ENCODE measurements at places on chromosomes 11 and 22.

DNA sequence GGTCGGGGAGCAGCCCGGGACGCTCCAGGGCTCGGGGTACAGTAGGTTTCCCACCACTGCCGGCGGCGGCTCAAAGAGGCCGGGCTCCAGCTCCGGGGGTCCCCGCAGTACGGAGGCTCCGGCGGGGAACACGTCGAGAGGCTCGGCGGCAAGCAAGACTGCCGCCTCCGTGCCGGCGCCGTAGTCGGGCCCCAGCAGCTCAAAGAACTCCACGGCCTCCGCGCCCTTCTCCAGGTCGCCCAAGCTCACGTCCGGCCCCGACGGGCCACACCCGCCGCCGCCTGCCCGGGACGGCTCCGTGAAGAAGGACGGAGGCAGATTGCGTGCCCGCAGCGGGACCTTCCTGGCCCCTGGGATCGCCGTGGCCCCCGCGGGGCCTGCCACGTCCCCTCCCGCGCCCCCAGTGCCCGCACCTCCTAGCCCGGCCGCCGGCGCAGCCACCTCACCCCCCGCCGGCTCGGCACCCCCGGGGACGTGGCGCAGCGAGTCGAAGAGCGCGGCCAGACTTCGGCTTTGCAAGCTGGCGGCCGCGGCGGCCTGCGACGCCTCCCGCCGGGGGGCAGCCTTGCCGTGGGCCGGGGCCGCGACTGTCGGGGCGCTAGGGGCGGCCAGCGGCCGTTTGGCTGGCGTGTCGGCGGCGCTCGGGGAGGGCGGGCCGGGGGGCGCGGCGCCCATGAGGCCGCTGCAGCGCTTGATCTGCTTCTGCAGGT is 775 bp downstream of the FAM181B start:
- DNase-seq: peak; percentile 9

- DNase-seq: no peak
These were observed 16.9 kb upstream of the AMOTL1 start for GRCh38 chr11:94751218-94751609.

GRCh38 chr11:113670149-113670830 is 35.8 kb downstream of the TMPRSS5 start:
- DNase-seq: no peak

GRCh38 chr22:27391092-27391770 is 410.3 kb downstream of the MN1 start:
- no peak for DNase-seq

DNA sequence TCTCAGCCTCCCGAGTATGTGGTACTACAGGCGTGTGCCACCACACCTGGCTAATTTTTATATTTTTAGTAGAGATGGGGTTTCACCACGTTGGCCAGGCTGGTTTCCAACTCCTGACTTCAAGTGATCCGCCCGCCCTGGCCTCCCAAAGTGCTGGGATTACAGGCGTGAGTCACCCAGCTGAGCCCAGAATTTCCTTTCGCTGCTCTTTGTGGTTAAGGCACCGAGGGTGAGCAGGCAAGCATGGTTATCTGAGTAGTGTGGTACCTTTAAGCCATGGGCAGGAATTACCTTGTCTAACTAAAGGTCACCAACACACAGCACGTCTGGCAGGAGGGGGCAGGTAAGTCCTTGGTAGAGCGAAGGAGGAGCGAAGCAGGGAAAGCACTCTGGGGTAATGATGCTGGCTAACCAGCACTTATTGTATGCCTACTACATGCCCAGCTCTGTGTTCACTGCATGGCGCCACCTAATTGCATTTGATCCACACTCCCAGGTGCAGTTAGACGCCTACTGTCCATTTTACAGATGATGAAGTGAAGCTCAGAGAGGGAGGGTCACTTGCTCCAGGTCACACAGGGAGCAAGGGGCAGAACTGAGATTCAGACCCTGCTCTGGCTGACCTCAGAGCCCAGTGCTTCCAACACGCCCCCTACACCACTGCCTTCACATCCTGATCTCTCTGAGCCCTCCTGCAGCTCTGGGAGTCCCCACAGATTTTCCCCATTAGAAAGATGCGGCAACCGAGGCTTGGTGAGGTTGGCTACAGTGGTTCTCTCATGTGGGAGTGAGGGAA is 45.7 kb downstream of the TRIOBP start:
- DNase-seq: no peak

GRCh38 chr11:57143459-57143858 is 38.3 kb upstream of the LRRC55 start:
- no peak for DNase-seq

- peak; percentile 38 for DNase-seq
These were observed 66.5 kb downstream of the CCDC34 start for GRCh38 chr11:27296497-27296896.

- DNase-seq: peak; percentile 6
These were observed 31.4 kb downstream of the RSPH14 start for GRCh38 chr22:23110190-23110921.

GRCh38 chr22:22195265-22196017 is 49.1 kb upstream of the VPREB1 start:
- DNase-seq: peak; percentile 71

DNA sequence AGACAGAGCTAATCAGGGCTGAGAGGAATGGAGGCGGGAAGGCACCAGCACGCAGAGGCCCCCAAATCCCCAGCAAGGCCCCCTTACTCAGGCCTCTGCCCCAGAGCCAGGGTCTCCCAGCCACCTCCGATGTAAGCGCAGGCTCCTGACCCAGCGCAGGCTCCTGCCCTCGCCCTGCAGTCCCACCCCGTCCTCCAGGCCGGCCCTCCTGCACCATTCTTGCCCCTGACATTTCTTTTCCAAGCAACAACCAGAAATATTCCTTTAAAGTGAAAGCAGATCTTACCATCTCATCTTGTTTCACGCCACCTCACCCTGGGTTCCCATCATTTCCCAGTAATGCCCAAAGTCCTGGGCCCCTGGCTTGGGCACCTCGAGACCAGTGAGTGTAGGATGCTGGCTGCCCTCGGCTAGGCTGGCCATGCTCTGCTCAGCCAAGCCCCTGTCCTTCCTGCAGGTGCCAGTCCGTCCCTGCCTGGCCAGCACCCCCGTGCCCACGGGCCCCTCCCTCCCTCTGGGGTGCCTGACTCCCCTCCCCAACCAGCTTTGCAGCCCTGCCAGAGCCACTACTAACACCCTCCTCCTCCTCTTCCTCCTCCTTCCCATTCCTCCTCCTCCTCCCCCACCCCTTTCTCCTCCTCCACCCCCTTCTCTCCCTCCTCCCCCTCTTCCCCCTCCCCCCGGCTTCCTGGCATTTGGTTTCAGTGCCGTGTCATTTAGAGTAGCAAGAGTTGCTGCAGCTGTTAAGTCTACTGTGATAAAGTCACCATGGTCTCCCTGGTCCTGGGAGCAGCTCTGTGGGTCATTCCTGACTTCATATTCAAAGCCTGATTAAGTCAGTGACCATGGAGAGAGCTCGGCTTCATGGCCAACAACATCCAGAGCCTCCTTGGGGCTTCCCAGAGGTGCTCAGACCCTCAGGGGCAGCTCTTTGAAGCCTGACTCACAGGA is 78.7 kb downstream of the PIWIL3 start:
- DNase-seq: peak; percentile 57

DNA sequence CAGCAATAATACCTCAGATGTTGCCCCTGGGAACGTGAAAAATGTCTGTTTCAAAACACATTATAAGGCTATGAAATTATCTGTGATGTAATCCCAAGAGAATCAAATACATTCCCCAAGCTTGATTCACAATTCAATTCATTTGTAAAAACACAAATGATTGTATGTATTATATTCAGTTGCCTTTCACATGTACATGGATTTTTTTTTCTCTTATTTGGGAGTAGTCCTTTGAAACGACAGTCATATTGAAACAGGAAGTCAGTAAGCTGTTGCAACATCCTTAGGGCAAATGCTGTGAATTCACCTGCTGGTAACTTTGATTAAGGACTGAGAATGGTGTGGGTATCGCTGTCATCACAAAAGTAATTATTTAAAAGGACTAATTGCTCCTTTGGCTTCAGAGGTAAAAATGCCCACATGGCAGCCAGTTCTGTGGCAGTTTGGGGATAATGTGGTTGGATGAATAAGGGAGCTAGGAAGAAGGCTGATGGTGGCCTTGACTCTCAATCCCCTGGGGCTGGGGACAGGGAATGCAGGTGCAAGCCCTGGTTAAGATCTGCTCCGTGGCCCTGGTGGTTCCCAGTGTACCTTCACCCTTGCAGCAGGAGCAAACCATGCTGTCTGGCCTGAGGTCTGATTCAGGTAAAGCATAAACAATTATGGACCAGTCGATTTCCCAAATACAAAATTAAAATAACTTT is 13.2 kb downstream of the EHF start:
- DNase-seq: peak; percentile 12

DNA sequence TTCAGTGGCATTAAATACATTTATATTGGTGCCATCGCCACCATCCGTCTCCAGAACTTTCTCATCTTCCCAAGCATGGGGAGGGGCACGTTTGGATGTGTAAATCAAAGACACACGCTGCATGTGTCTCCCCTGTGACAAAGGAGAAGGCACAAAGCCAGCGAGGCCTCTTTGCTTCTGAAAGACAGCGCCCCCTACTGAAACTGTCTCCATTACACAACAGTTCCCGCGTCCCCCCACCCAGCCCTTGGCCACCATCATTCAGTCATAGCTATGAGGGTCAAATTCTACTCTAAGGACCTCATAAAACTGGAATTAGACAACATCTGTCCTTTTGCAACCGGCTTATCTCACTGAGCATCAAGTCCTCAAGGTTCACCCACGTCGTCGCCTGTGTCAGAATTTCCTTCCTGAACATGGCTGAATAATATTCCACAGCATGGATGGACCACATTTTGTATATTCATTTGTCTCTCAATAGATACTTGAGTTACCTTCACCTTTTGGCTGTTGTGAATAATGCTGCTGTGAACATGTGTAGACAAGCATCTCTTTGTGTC is 64.8 kb downstream of the IGF2 start:
- no peak for DNase-seq

GRCh38 chr11:131749101-131749500 is 378.7 kb downstream of the NTM start:
- DNase-seq: no peak

DNA sequence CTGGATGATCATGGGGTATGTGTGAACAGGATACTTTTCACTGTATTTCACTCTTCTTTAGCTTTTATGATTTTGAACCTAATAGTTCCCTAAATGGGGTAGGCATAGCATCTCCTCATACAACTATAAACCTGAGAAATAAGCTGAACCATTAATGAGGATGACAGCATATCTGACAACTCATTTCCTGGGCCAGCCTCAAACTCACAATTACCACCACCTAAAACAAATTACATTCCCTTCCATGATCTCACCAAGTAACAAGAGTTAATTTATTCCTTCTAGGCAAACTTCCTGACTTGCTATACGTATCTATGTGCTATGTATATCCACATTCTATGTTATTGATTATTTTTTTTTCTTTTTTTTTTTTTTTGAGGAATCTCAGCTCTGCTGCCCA is 23.0 kb downstream of the SIK3 start:
- DNase-seq: no peak

DNA sequence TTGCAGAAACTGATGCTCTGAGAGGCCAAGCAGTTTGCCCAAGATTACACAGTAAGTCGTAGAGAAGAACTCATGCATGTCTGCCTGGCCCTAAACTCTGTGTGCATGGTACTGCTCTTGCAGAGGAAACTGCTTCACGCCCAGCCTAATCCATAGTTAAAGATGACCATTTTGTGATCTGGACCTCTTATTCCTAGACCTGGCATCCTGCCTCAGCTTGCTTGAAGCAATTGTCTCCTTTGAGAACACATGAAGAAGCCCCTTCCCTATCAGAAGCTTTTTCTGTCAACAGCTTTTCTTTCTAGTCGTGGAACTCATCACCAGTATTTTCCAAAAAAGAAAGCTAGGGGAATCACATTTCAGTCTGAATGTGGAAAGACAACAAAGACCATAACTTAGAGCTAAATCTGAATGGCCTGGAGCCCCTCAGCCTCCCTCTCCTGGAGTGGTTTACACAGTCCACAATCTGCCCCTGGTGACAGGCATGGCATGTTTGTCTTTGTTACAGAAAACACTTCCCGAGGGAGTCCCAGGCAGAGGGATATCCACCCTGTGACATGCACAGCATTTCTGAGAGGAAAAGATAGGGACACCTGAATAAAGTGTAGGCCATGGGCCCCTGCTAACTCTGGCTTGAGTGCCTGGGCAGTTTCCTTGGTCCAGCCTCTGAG is 2.9 kb upstream of the FZD4 start:
- DNase-seq: no peak

DNA sequence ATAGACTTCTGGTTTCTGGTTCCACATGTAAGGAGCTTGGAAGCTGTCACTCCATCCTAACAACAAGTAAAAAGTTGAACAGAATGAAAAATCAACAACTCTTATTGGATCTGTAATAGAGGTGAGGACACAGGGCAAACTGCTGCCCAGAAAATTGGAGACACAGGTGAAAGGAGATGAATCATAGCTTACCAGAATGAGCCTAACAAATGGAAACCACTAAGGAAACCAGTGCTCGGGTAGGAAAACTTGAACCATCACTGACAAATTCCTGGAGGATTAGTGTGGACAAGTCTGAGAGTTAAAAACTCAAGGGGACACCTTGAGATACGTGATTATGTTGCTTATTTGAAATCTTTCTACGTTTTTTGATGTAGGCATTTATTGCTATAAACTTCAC is 52.1 kb downstream of the GDPD4 start:
- DNase-seq: no peak

- no peak for DNase-seq
These were observed 324.5 kb downstream of the LRRC4C start for GRCh38 chr11:41134971-41135370.

GRCh38 chr11:119340335-119341221 is at the start of gene C1QTNF5:
TSS of gene C1QTNF5 (minus strand) at chr11:119340883. CDS start at chr11:119340397, 486 bp downstream.
- no peak for DNase-seq

GRCh38 chr11:86671531-86672006 is 847 bp downstream of the ME3 start:
- DNase-seq: peak; percentile 36

DNA sequence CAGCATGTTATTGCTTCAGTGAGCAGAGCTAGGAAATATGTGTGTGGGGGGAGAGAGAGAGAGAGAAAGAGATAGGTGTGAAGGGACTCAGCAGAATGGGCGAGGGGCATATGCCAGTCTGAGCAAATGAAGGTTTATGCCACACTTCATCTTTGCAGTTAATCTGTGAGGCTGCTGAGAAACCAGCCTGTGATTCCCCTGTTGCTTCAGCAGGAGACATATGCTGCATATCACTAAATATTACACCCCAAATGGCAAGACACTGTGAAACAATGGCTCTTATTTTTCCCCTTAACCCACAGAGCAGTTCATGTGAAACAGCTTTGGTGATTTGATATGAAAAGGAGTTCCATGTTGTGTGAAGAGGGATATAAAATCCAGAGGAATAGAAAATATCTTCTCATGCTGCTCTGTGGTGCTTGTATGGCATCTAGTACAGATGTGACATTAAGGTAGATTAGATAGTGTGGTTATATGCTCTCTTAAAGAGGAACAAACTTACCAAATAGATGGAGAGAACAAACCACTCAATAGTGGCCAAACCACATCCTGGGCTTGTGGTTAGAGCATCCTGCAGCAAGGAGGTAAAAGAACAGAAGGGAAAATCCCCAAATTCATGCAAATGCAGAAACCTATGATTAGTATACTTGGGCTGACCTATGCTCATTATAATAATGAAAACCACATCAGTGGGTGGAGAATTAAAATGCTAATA is 864.2 kb downstream of the FAM181B start:
- DNase-seq: no peak

- no peak for DNase-seq
These were observed 732.8 kb upstream of the ANO5 start for GRCh38 chr11:21460082-21460481.
